ENCODE measurements at places on chromosomes 7 and 10. TPM values are rescaled to one million over a fixed set of nuclear protein-coding genes. Genes with fewer than 3 reads are reported as not detected.

DNA sequence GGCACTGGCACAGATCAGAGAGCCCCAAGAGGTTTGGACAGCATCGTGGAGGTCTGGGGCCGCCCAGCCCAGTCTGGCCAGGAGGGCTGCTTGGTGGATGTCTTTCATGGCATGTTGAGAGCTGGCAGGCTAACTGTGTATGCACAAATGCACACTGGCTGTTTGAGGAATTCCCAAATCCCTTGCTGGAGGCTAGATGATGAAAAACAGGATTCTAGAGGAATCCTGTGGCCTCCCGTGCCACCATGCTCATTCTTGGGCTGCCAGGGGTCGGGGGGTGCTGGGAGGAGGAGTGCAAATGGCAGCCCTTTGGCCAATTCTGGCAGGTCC, 26.5 kb downstream of the LEP start:
- H3K27ac ChIP-seq = no peak overlapping the region
- H3K36me3 ChIP-seq = no peaks in the 10 kb centered on the region
- H3K4me1 ChIP-seq = no peaks in the 10 kb centered on the region
- peaks cover 37% of the 10 kb centered on the region for H3K27me3 ChIP-seq

DNA sequence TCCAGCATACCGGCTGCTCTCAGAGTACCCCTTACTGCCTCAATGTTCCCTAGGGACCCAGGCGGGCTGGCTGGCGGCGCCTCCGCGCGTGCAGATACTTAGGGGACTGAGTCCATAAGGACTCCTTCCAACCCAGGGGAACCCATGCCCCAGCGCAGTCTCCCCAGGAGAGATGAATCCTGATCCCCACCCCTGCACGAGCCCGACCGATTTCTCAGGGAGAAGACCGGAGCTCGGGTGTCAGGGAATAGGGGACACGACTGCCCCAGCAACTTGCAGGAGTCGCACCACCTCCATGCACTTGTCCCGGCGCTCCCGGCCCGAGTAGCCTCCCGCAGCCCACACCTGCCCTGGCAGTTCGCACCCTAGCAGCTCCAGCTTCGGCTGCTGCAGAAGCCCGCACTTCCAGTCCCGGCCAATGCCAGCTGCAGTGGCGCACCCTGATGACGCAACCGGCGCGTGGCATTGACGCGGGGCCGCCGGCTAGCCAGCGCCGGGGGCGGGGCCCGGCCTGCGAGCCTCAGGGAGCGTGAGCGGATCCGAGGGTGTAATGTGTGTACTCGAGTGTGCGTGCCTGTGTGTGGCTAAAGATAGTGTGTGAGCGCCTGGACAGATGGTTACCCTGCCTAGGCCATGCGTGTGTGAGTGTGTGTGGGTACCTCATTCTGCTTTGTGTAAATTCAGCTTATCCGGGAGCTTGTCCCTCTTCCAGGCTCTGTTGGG, at the start of gene GPAM:
GPAM (minus strand) TSS at position 437 of the 723 bp plus-strand sequence. CDS start 1,981 bp downstream, outside the sequence.
- no peaks in the 10 kb centered on the region for H3K36me3 ChIP-seq
- peak within 1 kb of the TSS; percentile 63 for H3K4me3 ChIP-seq
- H3K27ac ChIP-seq = peak within 1 kb of the TSS; percentile 83
- DNase-seq = peak; percentile 99
- no peaks in the 10 kb centered on the region for H3K27me3 ChIP-seq
- peaks cover 28% of the 10 kb centered on the region for H3K4me1 ChIP-seq

GRCh38 chr7:101172854-101173751, 7.0 kb downstream of the NAT16 start:
- peaks cover 50% of the 10 kb centered on the region for H3K4me1 ChIP-seq
- no peaks in the 10 kb centered on the region for H3K36me3 ChIP-seq
- peak overlapping the region; percentile 22 for H3K4me3 ChIP-seq

RAPGEF5 gene
- polyA plus RNA-seq = 28.6 TPM

ZNF853 gene
- polyA plus RNA-seq = 2.3 TPM

DNA sequence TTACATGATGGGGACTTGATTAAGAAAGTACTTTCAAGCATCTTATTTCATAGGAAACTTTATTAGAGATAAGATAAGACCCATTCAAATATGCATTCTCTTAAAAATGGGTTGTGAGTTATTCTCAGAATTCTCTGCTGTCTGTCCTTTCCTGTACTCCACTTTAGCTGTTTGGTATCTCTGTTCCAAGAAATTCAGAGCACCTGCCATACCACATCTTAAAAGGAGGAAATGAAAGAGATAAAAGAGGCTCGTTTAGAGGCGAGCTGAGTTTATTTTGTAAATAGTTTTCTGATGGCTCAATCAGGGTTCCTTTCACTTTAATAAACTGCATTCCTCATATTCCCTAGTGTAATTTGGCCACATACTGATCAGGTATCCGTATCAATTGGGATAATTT, 87.2 kb downstream of the MDFIC start:
- H3K4me3 ChIP-seq = no peak overlapping the region
- H3K4me1 ChIP-seq = peaks cover 48% of the 10 kb centered on the region
- DNase-seq = no peak
- no peaks in the 10 kb centered on the region for H3K27me3 ChIP-seq
- H3K27ac ChIP-seq = peak overlapping the region; percentile 81
- no peaks in the 10 kb centered on the region for H3K36me3 ChIP-seq

KCND2 gene
- 0.11 TPM for polyA plus RNA-seq

GRCh38 chr7:13144673-13145072, 457.2 kb downstream of the ARL4A start:
- H3K4me1 ChIP-seq = no peaks in the 10 kb centered on the region
- no peaks in the 10 kb centered on the region for H3K36me3 ChIP-seq
- no peak overlapping the region for H3K4me3 ChIP-seq
- H3K27me3 ChIP-seq = no peaks in the 10 kb centered on the region
- no peak for DNase-seq
- no peak overlapping the region for H3K27ac ChIP-seq

DNA sequence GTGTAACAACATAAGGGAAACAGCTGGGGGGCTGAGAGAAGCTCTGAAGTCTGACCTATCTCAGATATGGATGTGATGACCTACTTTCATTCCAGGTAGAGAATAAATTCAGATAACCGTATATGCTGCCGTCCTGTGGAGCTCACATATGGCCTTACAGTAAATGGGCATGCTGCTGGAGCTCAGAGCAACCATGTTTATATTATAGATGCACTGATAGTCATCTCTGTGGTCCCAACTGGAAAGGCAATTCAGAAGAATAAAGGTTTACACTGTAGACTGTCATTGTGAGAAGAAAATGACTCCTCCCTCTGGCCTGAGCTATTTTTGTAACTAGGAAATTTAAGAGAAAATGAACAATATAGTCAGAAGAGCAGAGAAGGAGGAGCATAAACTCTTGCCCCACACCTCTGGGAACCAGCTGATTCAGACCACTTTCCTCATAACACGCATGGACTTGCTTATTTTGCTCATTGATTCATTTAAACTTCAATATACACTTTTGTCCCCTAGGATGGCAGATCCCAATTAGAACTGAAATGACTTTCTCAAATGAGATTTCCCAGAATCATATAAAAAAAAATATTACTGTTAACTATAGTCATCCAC, 69.9 kb upstream of the NXPH1 start:
- H3K27ac ChIP-seq = no peak overlapping the region
- DNase-seq = no peak
- no peaks in the 10 kb centered on the region for H3K4me1 ChIP-seq
- no peak overlapping the region for H3K4me3 ChIP-seq

GRCh38 chr10:10996966-10997620, 20.6 kb upstream of the CELF2 start:
- no peaks in the 10 kb centered on the region for H3K4me1 ChIP-seq
- no peak overlapping the region for H3K27ac ChIP-seq
- no peak for DNase-seq
- no peaks in the 10 kb centered on the region for H3K27me3 ChIP-seq
- H3K4me3 ChIP-seq = no peak overlapping the region

DNA sequence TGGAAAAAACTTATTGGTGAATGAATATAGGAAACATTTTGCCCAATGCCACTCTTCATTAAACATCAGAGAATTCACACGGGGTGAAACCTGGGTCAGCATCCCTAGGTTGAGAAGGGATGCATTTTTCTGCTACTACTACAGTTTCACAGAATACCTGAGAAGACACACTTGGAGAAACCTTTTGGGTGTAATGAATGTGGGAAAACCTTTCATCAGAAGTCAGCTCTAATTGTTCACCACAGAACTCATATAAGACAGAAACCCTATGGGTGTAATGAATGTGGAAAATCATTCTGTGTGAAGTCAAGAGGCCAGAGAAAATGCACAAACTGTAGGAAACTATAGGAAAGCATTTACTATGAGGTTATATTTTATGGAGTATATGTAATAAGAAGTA, 24.9 kb downstream of the ZNF37A start:
- H3K27ac ChIP-seq = no peak overlapping the region
- H3K4me1 ChIP-seq = no peaks in the 10 kb centered on the region
- DNase-seq = no peak
- H3K27me3 ChIP-seq = no peaks in the 10 kb centered on the region
- H3K36me3 ChIP-seq = peaks cover 42% of the 10 kb centered on the region
- no peak overlapping the region for H3K4me3 ChIP-seq

DNA sequence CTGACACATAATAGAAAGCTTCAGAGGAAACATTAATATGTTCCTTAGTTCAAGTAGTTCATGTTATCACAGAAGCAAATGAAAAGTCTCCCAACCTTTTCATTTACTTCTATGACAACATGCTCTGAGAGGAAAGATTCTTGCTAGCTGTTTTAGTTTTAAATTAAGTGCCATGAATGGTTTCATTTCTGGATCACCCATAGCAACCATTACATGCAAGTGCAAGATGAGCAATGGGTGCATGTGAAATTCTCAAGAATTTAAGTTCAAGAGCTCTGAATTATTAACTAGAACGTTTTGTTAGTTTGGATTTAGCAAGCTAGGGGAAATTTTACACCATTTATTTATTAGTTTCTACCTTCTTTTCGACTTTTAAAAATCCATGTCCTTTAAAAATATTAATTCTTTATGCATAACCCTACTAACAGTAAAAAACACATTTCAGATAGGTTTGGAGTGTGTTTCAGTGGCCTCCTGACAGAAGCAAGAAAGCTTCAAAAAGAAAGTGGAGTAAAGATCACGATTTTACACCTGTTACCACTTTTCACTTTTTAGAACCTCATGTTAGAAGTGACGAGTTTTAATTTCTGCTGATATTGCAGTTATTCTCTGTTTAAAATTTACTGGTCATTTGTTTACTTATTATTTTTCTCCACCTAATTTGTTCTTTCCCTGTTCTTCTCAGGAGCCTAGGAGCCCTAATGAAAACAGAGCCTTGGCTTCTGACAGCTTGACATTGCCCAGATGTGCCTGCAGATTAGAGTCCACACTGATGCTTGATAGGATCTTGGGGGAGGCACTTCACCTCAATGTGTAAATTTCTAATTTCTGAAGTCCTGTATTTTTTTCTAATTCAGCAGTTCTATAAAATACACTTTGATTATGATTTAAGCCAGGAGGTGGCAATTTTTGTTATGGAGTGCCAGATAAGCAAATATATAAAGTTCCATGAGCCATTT, 995.3 kb upstream of the PHF14 start:
- no peak for DNase-seq
- H3K27ac ChIP-seq = no peak overlapping the region
- no peaks in the 10 kb centered on the region for H3K4me1 ChIP-seq
- H3K36me3 ChIP-seq = no peaks in the 10 kb centered on the region
- no peaks in the 10 kb centered on the region for H3K27me3 ChIP-seq

DNA sequence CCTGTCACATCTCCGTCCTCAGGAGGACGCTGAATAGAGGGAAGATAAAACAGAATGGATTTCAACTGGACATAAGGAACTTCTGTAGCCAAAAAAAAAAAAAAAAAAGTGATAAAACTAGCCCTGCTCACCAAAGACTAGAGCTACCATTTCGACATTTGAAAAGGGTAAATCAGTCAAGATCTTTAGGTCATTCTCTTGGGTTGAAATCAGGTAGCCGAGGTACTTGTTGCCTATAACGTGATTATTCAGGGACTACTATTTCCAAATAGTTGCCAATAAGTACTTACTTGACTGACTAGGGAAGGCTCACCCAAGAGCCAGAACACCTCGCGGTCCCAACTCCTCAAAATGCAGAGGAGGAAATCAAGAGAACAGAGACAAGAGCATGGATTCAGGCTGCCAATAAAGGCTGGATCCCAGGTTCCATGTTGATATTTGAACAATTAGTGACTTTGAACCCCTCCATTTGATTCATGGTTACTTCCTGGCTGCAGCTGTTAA, 2.0 kb downstream of the RHEB start:
- H3K36me3 ChIP-seq = no peaks in the 10 kb centered on the region
- H3K27ac ChIP-seq = peak overlapping the region; percentile 99
- DNase-seq = no peak
- H3K4me3 ChIP-seq = peak overlapping the region; percentile 54
- peaks cover 71% of the 10 kb centered on the region for H3K4me1 ChIP-seq

DNA sequence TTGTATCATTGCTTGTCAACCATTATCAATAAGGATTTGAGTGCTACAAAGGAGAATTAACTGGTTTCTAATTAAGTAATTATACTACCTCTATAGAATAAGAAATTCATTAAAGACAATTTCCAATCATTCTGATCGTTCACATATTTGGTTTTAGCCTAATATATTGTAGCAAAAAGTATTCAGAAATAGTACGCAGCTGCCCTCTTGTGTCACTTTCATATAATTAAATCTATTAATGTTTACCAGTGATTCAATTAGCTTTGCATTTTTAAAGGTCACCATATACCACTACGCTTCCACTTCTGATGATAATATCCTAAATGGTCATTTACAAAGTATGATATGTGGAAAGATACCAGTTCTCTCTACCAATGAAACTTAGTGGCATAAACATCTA, 128.3 kb downstream of the NEBL start:
- no peak for DNase-seq
- no peaks in the 10 kb centered on the region for H3K27me3 ChIP-seq
- H3K4me1 ChIP-seq = no peaks in the 10 kb centered on the region
- H3K4me3 ChIP-seq = no peak overlapping the region
- no peaks in the 10 kb centered on the region for H3K36me3 ChIP-seq

ITGB8 gene
- 0.18 TPM for polyA plus RNA-seq

- no peaks in the 10 kb centered on the region for H3K36me3 ChIP-seq
- no peak for DNase-seq
- no peak overlapping the region for H3K4me3 ChIP-seq
- no peaks in the 10 kb centered on the region for H3K27me3 ChIP-seq
- peaks cover 22% of the 10 kb centered on the region for H3K4me1 ChIP-seq
Observed at GRCh38 chr10:75355706-75356105, 45.9 kb downstream of the ZNF503 start.

DNA sequence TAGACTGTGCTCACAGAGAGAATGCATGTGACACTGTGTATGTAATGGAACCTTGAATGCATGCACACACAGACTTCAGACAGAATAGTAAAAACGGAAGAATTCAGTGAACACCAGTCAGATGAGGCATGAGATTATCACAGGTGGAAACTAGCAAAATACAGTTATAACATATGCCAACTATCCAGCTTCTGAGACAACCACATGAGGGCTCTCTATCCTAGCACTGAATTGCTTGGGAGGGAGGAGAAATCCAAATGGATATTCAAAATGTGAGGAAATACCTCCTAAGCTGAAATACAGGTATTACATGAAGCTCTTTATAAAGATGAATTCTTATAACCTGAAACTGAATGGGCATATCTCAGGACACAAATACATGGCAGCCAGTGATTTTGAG, 30.6 kb downstream of the GARS1 start:
- DNase-seq = no peak
- H3K4me1 ChIP-seq = no peaks in the 10 kb centered on the region

GRCh38 chr10:116785867-116786266, 43.5 kb upstream of the HSPA12A start:
- no peak overlapping the region for H3K27ac ChIP-seq
- peaks cover 13% of the 10 kb centered on the region for H3K4me1 ChIP-seq
- H3K36me3 ChIP-seq = no peaks in the 10 kb centered on the region
- no peak overlapping the region for H3K4me3 ChIP-seq

XPNPEP1 gene
- 26.2 TPM for polyA plus RNA-seq

RAB19 gene
- not detected for polyA plus RNA-seq

- H3K27ac ChIP-seq = no peak overlapping the region
- peaks cover 40% of the 10 kb centered on the region for H3K4me1 ChIP-seq
Observed at GRCh38 chr7:151863386-151864079, 13.4 kb downstream of the PRKAG2 start.

Measured in spleen (tissue), 13 donors.